ENCODE measurements at places on chromosomes 2 and 18.

GRCh38 chr2:193253014-193253530 lies 1058.3 kb upstream of the TMEFF2 start:
- DNase-seq = no peak

GRCh38 chr2:75099521-75099922 lies 99.8 kb downstream of the TACR1 start:
- DNase-seq = no peak

DNA sequence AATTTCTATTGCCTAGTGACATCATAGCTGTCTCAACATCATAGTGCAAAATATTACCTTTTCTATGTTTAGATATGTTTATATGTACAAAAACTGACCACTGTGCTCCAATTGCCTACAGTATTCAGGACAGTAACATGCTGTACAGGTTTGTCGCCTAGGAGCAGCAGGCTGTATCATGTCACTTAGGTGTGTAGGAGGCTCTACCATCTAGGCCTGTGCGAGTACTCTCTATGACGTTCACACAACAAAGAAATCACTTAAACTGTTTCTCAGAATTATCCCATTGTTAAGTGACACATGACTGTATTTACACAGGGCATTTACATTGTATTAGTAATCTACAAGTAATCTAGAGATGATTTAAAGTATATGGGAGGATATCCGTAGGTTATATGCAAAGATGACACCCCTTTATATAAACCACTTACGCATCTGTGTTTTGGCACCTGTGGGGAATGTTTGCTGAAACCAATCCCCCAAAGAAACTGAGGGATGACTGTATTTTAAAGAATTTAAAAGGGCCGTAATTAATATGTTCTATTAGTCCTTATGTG lies 24.7 kb downstream of the IL1R2 start:
- no peak for DNase-seq

DNA sequence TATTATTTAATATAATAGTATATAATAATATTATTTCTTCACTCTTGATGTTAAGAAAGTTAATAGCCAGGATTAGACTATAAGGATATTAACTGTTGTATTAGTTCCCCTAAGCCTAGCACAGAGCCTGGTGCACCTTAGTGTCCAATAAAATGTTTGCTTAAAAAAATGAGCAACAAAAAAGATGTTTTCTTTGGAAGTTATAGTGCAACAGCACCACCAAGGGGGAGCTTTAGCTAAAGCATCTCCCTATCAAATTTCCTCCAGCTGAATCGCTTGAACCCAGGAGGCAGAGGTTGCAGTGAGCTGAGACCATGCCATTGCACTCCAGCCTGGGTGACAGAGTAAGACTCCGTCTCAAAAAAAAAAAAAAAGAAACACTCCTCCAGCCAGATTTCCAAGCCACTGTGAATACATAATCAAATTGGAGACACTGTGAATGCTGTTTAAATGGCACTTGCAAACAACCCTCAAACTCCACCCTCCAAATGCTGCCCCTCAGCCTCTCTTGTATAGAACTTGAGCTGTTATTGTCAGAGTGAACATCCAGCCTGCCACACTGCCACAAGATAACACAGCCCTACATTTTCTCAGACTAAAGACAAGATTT lies 221.9 kb downstream of the DYM start:
- no peak for DNase-seq

Data from esophagus squamous epithelium (tissue), 5 donors.